ENCODE measurements at places on chromosomes 3 and 15. TPM values are rescaled to one million over a fixed set of nuclear protein-coding genes. Genes with fewer than 3 reads are reported as not detected.

The CPLX3 gene
- total RNA-seq: not detected

The ALS2CL gene
- 4.0 TPM for total RNA-seq

The MYL3 gene
- total RNA-seq: 0.09 TPM

The STRC gene
- total RNA-seq: not detected

The DNAJC19 gene
- 28.1 TPM for total RNA-seq

Data from dermis lymphatic vessel endothelial cell (primary cell).